Erythroblast (primary cell): ENCODE measurements at places on chromosomes 3 and 15.

GRCh38 chr15:64739156-64739555 is 36.2 kb downstream of the RBPMS2 start:
- no peak for DNase-seq

GRCh38 chr15:99440551-99441443 is 125.0 kb upstream of the MEF2A start:
- DNase-seq: no peak

- DNase-seq: no peak
Observed at GRCh38 chr3:126682009-126682408, 22.0 kb upstream of the CHCHD6 start.

DNA sequence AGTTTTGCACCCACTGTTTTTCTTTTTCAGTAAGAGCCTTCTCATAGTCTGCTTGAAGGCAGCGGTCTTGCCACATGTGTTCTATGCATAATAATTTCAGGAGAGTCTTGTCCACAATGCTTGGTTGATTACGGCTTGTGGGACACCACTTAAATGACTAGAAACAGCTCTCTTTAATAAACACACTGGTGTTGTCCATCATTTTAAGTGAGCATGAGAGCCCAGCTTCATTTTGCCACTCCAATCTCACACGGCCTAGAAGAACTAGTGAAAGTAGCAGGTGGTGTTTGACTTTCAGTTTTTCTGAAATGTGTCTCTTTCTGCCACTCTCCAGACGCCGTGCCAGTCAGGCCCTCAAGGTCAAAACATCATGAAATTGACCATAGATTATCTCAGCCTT is 292.1 kb downstream of the LPP start:
- DNase-seq: no peak

DNA sequence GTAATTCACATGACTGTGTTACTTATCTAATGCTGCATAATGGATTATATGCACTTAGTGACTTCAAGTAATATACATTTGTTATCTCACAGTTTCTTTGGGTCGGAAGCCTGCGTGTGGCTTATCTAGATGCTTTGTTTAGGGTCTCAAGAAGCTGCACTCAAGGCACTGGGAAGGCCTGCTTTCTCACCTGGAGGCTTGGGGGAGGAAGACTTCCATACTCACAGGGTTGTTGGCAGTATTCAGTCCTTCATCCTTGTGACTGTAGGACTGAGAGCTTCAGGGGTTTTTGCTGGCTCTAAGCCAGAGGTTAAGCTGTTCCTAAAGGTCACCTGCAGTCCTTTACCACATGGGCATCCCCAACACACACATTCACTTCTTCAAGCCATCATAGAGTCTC is 22.6 kb downstream of the TAFA4 start:
- DNase-seq: peak; percentile 7

DNA sequence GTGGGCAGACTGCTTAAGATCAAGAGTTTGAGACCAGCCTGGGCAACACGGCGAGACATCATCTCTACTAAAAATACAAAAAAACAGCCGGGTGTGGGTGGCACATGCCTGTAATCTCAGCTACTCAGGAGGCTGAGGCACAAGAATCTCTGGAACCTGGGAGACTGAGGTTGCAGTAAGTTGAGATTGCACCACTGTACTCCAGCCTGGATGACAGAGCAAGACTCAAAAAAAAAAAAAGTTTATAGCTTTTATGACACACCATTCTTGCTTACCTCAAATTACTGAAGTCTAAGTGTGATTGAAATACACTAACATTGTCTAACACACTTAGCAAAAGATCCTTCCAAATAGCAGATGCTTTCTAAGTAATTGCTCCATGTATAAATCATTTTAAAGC is 207.6 kb downstream of the STAG1 start:
- no peak for DNase-seq

DNA sequence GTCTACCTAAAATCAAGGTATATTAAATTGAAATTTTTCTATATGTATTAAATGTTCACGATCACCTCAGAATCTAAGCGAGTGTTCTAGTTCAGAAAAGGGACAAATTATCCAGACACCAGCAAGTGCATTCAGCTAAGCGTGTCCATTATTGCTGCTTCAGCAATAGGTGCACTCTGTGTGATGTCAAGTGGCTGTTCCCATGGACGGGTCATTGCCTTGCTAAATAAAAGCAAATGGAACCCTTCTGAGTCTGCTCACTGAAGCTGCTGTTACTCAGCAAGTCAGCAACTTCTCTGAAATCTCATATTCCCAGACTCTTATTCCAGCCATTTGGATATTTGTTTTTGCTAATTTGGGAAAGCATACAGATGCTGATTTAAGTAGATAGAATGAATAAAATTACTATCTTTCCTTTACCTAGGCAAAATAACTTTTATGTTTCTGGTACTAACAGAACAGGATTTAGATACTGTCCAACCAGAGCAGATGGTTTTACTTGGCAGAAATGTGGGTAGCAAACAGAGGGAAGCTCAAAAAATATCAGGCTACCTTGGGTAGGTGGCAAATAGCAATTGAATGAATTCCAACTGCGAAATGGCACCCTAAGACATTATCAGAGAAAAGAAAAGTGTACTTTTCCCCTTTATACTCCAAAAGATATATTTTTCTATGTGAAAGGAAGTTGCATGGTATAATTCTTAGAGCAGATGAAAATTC is 407.0 kb downstream of the GAP43 start:
- DNase-seq: no peak

DNA sequence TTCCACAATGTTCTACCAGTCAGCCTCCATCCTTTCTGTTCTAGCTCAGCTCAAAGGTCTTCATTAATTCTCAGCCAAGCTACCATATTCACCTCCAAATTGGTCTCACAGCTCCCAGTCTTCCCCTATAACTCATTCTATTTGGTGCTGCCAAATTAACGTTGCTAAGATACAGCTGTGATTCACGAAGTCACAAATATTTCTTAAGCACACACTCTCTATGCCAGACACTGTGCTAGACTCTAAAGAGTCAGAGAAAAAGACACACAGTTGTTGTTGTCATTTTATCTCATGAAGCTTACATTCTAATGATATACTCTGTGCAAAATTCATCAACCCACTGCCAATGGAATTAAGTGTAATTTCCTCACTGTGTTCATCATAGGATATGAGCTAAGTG is 102.8 kb downstream of the FRMD5 start:
- DNase-seq: no peak

GRCh38 chr15:70351941-70352774 is 254.4 kb upstream of the TLE3 start:
- no peak for DNase-seq

- no peak for DNase-seq
Observed at GRCh38 chr3:135023996-135024658, 229.1 kb downstream of the EPHB1 start.

- DNase-seq: no peak
Observed at GRCh38 chr15:41825572-41826535, 2.0 kb upstream of the JMJD7 start.

DNA sequence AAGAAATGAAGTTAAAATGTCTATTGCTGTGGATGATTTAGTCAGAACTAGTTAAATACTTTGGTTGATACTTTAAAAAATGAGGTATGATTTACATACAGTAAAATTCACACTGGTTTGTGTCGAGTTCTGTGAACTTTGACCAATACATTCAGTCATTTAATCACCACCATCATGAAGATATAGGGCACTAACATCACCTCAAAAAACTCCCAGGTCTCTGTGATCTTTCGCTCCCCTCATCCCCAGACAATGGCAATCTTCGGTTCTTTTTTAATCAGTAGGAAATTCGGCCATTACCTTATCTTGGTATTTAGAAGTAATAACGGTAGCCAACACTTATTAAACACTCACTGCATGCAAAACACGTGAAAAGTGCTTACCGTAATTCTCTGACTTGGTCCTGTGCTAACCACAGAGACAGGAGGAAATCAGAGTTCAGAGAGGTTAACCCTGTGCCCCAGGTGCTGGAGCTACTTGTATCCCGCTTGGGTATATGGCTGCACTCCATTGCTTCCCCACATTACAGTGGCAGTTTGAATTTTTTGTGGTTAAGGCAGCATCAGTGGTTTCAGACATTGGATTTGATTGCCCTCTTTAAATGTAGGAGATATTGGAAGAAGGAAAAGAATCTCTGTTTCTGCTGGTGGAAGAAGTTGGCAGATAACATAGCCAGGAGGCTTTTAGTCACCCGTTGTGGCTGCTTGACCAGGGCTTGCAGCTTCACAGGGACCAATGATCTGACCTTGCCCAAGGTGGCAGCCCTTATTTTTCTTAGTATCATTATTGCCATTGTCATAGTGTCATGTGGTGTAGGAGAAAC is 4.2 kb downstream of the PLCL2 start:
- DNase-seq: no peak

- DNase-seq: no peak
Observed at GRCh38 chr3:120608506-120608905, 12.4 kb downstream of the NDUFB4 start.

DNA sequence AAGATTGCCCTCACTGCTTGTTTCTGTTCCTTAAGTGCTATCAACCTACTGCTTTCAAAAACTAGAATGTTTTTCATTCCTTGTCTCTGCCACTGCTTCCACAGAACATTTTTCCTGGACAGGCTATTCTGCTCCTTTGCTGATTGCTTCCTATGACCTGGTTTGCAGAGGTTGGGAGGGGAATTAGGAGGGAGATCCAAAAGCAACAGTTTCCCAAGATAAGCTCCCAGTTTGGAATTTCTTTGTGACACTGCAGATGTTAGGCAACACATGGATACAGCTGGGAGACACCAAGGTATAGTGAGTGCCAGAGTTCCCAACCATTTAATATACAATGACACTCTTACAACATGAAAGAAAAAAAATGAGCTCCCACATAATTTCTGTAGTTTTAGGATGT is 1036.5 kb downstream of the ROBO2 start:
- DNase-seq: no peak

- DNase-seq: no peak
Observed at GRCh38 chr15:58934114-58934447, 602 bp upstream of the SLTM start.

- DNase-seq: no peak
Observed at GRCh38 chr15:87896936-87897335, 359.6 kb downstream of the NTRK3 start.
